IPS DF 6.9 (cell line): ENCODE measurements at places on chromosomes 2 and 18.

DNA sequence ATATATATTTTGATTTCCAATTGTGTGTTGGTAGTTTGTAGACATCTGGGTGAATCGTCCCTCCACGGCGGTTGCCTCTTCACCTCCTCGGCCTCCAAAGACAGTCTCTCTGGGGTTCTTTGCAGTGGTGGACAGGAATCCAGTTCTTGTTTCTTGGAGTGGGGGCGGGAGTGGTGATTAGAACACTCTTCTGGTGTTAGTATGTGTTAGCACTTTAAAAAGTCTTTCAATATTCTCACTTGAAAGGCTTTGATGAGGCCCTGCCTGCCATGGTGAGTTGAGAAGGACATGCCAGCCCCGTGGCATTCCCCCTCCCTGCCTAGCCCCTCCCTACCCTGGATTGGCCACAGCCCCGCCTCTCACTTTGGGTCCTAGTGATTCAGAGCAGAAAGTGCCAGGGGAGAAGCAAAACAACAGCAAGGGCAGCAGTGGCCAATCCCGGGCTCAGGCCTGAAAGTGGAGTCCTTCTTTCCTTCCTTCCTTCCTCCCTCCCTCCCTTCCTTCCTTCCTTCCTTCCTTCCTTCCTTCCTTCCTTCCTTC is 316.8 kb upstream of the HS6ST1 start:
- H3K4me1 ChIP-seq, result peaks cover 10% of the 10 kb centered on the region
- no peaks in the 10 kb centered on the region for H3K27me3 ChIP-seq
- no peaks in the 10 kb centered on the region for H3K36me3 ChIP-seq
- no peak overlapping the region for H3K27ac ChIP-seq
- no peak overlapping the region for H3K4me3 ChIP-seq
- no peak for DNase-seq

DNA sequence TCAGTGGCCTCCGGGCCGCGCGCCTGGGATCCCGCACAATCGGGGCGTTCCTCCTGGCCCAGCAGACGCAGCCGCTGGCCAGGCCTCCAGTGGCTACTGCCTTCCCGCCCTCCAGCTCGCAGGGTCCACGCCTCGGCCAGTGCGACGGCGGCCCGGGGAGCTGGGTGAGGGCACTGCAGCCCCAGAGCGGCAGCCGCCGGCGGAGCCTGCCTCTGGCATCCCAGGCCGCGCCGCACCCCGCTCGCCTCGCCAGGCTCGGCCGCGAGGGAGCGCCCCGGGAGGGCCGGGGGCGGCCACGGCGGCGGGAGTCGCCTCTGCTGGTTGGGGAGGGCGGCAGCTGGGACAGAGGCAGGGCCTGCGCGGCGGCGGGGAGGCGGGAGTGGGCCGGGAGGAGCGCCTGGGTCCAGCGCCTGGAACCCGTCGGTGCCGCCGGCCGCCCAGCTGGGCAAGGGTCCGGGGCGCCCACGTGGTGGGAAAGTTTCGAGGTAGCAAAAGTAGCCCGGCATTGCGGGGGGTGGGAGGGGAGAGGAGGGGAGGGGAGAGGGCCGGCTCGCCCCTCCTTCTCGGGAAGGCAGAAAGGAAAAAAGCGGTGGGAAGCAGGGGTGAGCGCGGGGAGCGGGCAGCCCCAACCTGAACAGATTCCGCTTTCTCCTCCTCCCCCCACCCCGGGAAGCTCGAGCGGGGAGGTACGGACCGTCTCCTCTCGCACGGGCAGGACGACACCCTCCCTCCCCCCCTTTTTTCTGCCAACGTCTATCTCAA is 1.5 kb upstream of the INHBB start:
- H3K36me3 ChIP-seq, result no peaks in the 10 kb centered on the region
- no peak overlapping the region for H3K27ac ChIP-seq
- peak overlapping the region; percentile 31; the same call in 1 of the 2 replicates for H3K4me3 ChIP-seq
- no peak for DNase-seq
- H3K27me3 ChIP-seq, result peaks cover 55% of the 10 kb centered on the region

DNA sequence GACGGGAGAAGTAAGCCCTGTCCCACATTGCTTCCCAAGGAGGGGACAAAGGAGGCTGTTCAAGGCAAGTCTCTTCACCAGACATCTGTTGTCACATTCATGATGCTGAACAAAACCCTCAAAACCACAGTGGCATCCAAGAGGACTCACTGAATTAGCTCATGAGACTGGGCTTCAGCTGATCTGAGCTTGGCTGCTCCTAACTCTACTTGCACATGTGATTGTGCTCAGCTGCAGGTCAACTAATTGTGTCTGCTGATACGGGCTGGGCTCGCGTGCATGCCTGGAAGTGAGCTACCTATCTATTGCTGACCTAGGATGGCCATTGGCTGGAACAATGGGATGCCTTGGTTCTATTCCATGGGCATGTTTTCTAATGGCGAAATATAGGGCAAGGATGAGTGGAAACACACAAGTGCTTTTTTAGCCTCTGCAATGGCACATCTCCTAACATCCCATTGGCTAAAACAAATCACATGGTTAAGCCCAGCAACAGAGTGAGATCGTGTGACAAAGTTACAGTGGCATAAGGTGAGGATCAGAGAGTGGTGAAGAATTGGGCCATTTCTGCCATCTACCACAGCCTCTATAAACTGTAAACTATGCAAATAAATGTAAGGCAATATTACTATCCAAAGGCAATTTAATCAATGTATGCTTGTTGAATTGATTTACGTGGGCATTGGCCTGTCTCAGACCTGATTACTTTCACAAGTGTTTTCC is 52.9 kb upstream of the CAPN13 start:
- no peaks in the 10 kb centered on the region for H3K27me3 ChIP-seq
- no peaks in the 10 kb centered on the region for H3K36me3 ChIP-seq
- DNase-seq, result no peak
- no peak overlapping the region for H3K27ac ChIP-seq
- H3K4me1 ChIP-seq, result no peaks in the 10 kb centered on the region

GRCh38 chr2:98830571-98831145 is 99.7 kb upstream of the MGAT4A start:
- H3K4me1 ChIP-seq, result peaks cover 1% of the 10 kb centered on the region; the same call in 1 of the 2 replicates
- H3K36me3 ChIP-seq, result no peaks in the 10 kb centered on the region
- no peak overlapping the region for H3K27ac ChIP-seq
- H3K4me3 ChIP-seq, result no peak overlapping the region
- no peaks in the 10 kb centered on the region; the same call in 1 of the 2 replicates for H3K27me3 ChIP-seq
- no peak for DNase-seq

- no peak for DNase-seq
- H3K4me3 ChIP-seq, result no peak overlapping the region
- no peaks in the 10 kb centered on the region for H3K27me3 ChIP-seq
- no peak overlapping the region for H3K27ac ChIP-seq
Measured at GRCh38 chr2:119734047-119734446, 25.7 kb upstream of the PTPN4 start.

GRCh38 chr2:98438190-98439133 is 6.2 kb upstream of the INPP4A start:
- no peak overlapping the region for H3K4me3 ChIP-seq
- no peaks in the 10 kb centered on the region for H3K4me1 ChIP-seq
- DNase-seq, result no peak
- H3K27ac ChIP-seq, result no peak overlapping the region
- H3K36me3 ChIP-seq, result no peaks in the 10 kb centered on the region

DNA sequence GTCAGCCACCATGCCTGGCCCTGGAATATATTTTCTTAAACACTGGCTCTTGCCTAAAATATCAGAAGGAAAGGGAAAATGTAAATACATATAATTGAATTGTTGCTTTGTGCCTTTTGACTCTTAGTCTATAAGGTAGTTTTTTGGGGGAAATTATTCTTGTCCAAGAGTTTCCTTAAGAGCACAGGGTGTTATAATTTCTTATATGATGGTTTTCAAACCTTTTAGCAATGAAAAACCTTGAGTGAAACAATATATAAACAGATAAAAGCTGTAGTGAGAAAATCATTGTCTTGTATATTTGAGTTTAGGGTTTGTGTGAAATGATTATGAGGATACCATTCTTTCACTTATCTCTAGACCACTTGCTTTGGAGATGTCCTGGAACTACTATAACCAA is 40.2 kb downstream of the DDX1 start:
- no peak overlapping the region for H3K27ac ChIP-seq
- no peak for DNase-seq
- H3K4me1 ChIP-seq, result no peaks in the 10 kb centered on the region
- H3K4me3 ChIP-seq, result no peak overlapping the region
- H3K27me3 ChIP-seq, result no peaks in the 10 kb centered on the region

DNA sequence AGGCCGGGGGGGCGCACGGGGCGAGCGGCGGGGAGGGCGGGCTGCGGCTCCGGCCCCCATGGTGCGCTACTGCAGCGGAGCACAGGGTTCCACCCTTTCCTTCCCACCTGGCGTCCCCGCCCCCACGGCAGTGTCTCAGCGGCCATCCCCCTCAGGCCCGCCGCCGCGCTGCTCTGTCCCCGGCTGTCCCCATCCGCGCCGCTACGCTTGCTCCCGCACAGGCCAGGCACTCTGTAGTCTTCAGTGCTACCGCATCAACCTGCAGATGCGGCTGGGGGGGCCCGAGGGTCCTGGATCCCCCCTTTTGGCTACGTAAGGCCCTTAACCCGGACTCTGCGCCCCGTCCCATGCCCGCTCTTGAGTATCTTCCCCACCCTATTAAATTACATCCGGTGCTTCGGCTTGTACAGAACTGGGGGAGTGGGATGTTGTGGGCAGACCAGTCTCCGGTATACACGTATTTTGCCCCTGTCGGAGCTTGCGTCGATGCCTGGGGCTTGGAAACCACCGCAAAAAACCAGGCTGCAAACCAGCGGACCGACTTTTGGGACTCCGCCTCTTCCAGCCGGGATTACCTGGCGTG is 598 bp upstream of the WBP1 start:
- no peak for DNase-seq
- no peaks in the 10 kb centered on the region for H3K27me3 ChIP-seq
- H3K4me1 ChIP-seq, result 0 out of 2 replicates have a peak, but pooled peaks cover 2% of the 10 kb centered on the region
- H3K27ac ChIP-seq, result no peak overlapping the region
- H3K36me3 ChIP-seq, result peaks cover 8% of the 10 kb centered on the region

DNA sequence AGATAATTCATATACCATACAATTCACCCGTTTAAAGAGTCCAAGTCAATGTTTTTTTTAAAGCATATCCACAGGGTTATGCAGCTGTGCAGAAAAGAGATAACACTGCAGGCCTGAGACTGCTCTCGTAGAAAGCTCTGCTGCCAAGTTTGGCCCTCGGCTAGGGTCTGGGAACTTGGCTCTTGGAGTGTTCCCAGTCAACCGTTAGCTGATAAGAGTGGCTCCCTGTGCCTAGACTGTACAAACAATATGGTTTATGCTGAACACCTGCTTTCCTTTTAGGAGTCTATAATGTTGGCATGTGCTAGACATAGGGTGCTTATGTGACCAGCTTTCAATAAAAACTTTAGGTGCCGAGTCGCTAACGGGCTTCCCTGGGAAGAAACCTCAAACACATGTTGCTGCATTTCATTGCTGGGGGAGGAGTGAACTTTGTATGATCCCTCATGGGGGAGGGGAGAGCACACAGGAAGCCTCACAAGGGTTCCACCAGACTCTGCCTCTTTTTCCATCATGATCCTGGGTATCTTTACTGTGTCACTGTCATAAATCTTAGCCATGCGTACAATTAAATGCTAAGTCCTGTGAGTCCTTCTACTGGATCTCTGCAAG is 34.7 kb downstream of the RFX8 start:
- H3K4me1 ChIP-seq, result no peaks in the 10 kb centered on the region; the same call in 1 of the 2 replicates
- DNase-seq, result no peak
- H3K36me3 ChIP-seq, result no peaks in the 10 kb centered on the region
- no peak overlapping the region for H3K4me3 ChIP-seq
- H3K27ac ChIP-seq, result no peak overlapping the region
- no peaks in the 10 kb centered on the region; the same call in 1 of the 2 replicates for H3K27me3 ChIP-seq

DNA sequence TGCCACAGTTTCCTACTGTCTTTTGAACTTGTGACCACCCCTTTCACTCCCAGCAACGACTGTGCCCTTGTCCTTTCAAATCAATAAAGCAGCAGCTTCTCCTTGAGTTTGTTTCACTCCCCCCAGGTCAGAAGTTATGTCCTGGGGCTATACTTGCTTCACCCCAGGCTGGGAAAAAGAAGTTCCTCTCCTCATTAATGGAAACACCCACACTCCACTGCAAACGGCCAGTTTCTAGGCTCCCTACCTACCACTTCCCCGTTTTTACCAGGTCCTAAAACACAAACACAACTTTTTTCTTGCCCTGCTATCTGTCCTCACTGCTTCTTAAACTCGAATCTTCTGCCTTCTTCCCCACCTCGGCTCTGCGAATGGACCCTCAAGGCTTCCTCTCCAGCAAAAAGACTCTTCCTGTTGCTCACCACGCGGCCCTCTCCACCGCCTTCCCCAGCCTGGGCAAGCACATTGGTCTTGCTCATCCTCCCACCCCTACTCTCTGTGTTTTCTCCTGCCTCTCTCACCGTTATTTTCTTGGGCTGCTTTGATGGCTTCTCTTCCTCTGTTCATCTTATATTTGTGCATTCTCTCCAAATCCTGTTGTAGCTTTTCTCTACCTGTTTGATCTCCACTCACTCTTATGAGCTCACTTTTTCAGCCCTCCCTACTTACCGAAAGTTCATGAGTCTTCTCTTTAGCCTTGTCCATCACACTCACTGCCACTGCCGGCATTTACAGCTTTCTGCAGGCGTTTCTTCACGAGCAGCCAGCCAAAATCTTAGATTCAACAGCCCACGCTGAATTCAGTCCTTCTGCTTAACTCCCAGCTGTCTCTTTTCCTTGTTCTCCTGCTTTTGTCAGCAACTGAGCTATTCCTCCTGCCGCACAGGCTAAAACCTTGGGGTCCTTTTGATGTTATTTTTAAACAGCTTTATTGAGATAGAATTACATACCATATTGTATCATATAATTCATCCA is 7.0 kb upstream of the SP5 start:
- no peaks in the 10 kb centered on the region for H3K36me3 ChIP-seq
- H3K27me3 ChIP-seq, result peaks cover 32% of the 10 kb centered on the region
- DNase-seq, result no peak
- H3K27ac ChIP-seq, result no peak overlapping the region
- no peak overlapping the region for H3K4me3 ChIP-seq

DNA sequence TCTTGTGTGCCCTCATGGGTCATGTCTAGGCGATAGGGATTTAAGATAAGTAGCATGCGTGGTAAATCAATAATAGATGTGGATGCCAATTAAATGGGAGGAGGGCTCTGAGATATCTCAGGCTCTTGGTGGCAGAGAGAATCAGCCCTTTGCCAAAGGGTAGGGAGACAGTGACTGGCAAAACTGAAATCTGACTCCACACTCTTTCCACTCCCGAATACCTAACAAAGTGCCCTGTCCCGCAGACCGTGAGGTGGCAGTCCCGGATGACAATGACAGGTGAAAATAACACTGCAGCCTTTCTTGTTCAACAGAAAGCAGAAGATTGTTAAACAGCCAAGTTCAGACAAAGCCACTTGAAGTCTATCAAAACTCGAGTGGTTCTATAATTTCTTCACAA is 47.0 kb downstream of the C2orf76 start:
- H3K4me3 ChIP-seq, result no peak overlapping the region
- DNase-seq, result no peak
- no peaks in the 10 kb centered on the region for H3K36me3 ChIP-seq
- H3K27ac ChIP-seq, result no peak overlapping the region
- H3K27me3 ChIP-seq, result no peaks in the 10 kb centered on the region
